ENCODE measurements at places on chromosomes 5 and 9. TPM values are rescaled to one million over a fixed set of nuclear protein-coding genes. Genes with fewer than 3 reads are reported as not detected.

GRCh38 chr5:57407391-57407790 lies 75.2 kb downstream of the ACTBL2 start:
- no peak overlapping the region for H3K4me3 ChIP-seq
- no peaks in the 10 kb centered on the region for H3K36me3 ChIP-seq
- H3K27me3 ChIP-seq: no peaks in the 10 kb centered on the region
- no peak for DNase-seq
- H3K27ac ChIP-seq: no peak overlapping the region

GRCh38 chr5:148970228-148970627 lies 92.6 kb downstream of the SH3TC2 start:
- DNase-seq: no peak
- no peaks in the 10 kb centered on the region for H3K36me3 ChIP-seq

DNA sequence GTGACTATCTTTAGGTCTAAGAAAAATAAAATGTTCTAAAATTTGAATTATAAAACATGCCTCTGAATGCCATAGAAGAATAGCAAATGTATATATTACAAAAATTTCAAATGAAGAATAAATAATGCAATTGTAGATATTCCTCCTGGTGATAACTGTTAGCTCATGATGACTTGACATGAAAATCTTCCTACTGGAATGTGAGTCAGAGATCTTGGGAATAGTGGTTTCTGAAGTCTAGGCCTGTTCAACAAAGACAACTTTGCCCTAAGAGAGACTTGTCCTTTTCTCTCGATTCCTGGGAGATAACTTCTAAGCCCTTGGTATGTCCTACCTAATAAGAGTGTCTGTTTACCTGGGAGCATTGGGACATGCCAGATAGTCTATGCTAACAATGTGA lies 746.3 kb upstream of the RIOK2 start:
- no peaks in the 10 kb centered on the region for H3K36me3 ChIP-seq
- H3K4me3 ChIP-seq: no peak overlapping the region
- no peak for DNase-seq
- no peaks in the 10 kb centered on the region for H3K4me1 ChIP-seq
- no peak overlapping the region for H3K27ac ChIP-seq

GRCh38 chr5:138651058-138651766 lies 76.0 kb upstream of the HSPA9 start:
- no peaks in the 10 kb centered on the region for H3K4me1 ChIP-seq
- no peak for DNase-seq
- H3K27me3 ChIP-seq: no peaks in the 10 kb centered on the region
- no peak overlapping the region for H3K4me3 ChIP-seq
- H3K27ac ChIP-seq: no peak overlapping the region

DNA sequence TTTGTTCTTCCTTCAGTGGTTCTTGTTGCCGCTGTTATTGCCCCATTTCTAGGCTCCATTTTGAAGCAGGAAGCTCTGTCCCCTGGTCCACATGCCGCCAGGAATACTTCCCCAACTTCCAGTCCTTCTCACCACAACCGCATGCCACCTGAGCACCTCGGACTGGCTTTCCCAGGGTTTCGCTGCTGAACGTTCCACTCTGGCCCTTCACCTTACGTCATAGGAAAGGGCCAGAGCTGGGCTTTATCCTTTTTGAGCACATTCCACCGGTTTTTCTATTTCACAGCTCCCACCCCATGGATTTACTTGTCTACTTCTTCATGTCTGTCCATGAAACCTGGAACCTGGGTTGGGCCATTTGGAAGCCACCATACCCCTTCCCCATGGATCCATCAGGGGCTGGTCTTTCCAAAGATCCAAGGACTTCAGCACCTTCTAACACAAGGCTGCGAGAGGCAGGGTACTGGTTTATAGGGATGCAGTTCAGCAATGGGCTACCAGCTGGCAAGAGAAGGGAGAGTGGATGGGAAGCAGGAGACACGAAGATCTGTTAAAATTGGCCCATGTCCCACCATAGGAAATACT lies 557.4 kb downstream of the BNC2 start:
- no peak overlapping the region for H3K27ac ChIP-seq
- no peak for DNase-seq
- H3K4me1 ChIP-seq: peaks cover 6% of the 10 kb centered on the region
- no peaks in the 10 kb centered on the region for H3K27me3 ChIP-seq
- H3K4me3 ChIP-seq: no peak overlapping the region

DNA sequence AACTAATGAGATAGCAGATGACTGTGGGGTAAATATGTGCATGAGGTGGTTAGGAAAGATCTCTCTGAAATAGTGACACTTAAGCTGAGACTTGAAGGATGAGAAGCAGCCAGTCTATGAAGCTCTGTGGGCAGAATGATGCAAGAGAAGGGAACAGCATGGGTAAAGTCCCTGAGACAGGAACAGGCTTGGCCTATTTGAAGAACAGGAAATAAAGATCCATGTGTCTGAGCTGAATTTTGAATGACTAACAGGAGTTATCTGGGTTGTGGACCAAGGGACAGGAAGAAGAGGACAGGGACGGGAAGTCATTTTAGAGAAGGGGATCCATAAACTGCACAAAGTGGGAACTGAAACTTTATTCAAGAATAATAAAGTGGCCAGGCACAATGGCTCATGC lies 25.6 kb upstream of the HMGCS1 start:
- H3K27ac ChIP-seq: no peak overlapping the region
- H3K36me3 ChIP-seq: no peaks in the 10 kb centered on the region
- no peaks in the 10 kb centered on the region for H3K4me1 ChIP-seq
- no peak overlapping the region for H3K4me3 ChIP-seq
- no peaks in the 10 kb centered on the region for H3K27me3 ChIP-seq

- H3K4me3 ChIP-seq: no peak overlapping the region
- no peak overlapping the region for H3K27ac ChIP-seq
- no peaks in the 10 kb centered on the region for H3K36me3 ChIP-seq
- DNase-seq: no peak
Measured at GRCh38 chr5:1429496-1429895, 15.7 kb downstream of the SLC6A3 start.

GRCh38 chr9:119902611-119903010 lies 533.4 kb upstream of the BRINP1 start:
- no peaks in the 10 kb centered on the region for H3K27me3 ChIP-seq
- H3K36me3 ChIP-seq: no peaks in the 10 kb centered on the region
- no peak overlapping the region for H3K4me3 ChIP-seq
- H3K4me1 ChIP-seq: no peaks in the 10 kb centered on the region
- DNase-seq: no peak

GRCh38 chr5:154971501-154971900 lies 30.6 kb downstream of the MRPL22 start:
- H3K4me3 ChIP-seq: no peak overlapping the region
- DNase-seq: no peak
- peaks cover 27% of the 10 kb centered on the region for H3K36me3 ChIP-seq
- no peaks in the 10 kb centered on the region for H3K4me1 ChIP-seq
- no peak overlapping the region for H3K27ac ChIP-seq
- H3K27me3 ChIP-seq: no peaks in the 10 kb centered on the region

DNA sequence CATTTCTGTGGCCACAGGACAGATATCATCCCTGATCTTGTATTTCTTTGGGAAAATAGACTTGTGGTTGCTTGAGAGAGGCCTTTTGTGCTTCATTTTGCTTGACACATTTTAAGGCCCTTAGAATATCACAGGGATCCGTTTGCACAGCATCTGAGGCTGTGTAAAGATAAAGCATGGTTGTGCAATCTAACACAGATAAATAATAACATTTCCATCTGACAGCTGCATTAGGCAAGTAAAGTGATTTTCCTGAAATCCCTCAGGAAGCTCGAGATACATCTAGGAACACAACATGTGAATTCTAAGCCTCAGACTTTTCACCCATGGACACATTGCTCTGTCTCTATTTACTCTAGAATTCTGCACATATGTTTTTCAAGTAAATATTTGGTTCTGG lies 212.8 kb upstream of the ADAMTSL1 start:
- peak overlapping the region; percentile 48 for H3K27ac ChIP-seq
- no peaks in the 10 kb centered on the region for H3K4me1 ChIP-seq
- no peaks in the 10 kb centered on the region for H3K27me3 ChIP-seq
- H3K4me3 ChIP-seq: no peak overlapping the region
- H3K36me3 ChIP-seq: no peaks in the 10 kb centered on the region

The ADGRD2 gene
- polyA plus RNA-seq: 0.10 TPM

The MEF2C gene
- polyA plus RNA-seq: 0.93 TPM
